Right forelimb (tissue), 1 donor: ENCODE measurements at places on chromosomes 5 and 9.
A peak's percentile ranks its signal among the peaks of the same experiment; 100 is the strongest.

GRCh38 chr9:94153905-94154304 lies 69.6 kb downstream of the PTPDC1 start:
- no peak for DNase-seq

DNA sequence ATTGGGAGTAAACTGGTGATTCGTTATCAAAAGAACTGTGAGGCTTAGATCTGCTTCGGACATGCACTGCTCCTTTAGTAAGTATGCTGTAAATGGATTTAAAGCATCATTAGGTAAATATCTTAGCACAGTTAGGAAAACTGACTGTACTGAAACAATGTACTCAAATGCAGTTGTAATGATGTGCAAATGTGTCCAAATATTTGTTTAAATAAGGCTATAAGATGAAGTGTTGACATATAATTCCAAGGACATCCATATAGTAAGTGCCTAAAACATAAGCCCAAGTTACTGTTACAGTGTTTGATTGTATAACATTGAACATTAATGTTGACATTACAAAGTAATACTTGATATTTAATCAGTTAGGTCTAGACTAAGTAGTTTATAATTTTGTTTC lies 512.5 kb upstream of the CDH18 start:
- DNase-seq, result no peak

DNA sequence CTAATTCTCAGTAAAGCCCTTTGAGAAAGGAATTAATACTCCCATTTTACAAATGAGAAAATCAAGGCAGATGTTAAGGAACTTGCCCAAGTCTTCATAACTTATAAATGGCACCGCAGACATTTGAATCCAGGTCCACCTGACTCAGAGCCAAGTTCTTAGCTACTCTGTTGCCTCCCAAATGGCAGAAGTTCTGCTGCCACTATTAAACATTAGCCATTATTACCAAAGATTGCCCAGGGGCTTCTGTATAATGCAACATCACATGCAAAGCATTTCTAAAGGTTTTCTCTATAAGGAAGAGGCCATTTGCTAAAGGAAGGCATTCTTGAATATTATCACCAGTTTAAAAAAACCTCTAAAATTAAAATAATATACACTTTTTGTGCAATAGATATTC lies 28.3 kb downstream of the TPD52L3 start:
- DNase-seq, result no peak

DNA sequence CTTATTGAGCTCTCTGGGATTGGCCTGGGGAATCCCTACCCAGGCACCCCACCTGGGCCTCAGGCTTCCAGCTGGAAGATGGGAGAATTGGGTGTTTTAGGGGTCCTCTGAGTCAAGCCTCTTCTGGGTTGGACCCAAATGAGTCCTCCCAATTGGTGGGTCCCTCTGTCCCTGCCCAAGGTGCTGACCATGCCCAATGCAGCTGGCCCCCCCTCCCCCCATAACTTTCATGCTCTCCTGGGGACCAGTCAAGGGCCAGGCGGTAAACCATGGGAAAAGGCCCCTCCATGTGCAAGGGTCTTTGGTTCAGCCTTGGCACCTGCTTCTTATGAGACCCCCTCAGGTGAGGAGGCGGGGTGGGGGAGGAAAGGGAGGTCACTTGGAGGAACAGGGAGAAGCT lies 3.4 kb upstream of the PSD2 start:
- no peak for DNase-seq

- DNase-seq, result no peak
Measured at GRCh38 chr9:72354704-72355103, 10.3 kb downstream of the ZFAND5 start.

GRCh38 chr5:175385691-175386362 lies 58.2 kb downstream of the DRD1 start:
- no peak for DNase-seq

- DNase-seq, result no peak
Measured at GRCh38 chr9:114860187-114860586, 54.3 kb upstream of the TNFSF15 start.

GRCh38 chr5:41906151-41906550 lies 2.0 kb downstream of the RIMOC1 start:
- DNase-seq, result no peak

DNA sequence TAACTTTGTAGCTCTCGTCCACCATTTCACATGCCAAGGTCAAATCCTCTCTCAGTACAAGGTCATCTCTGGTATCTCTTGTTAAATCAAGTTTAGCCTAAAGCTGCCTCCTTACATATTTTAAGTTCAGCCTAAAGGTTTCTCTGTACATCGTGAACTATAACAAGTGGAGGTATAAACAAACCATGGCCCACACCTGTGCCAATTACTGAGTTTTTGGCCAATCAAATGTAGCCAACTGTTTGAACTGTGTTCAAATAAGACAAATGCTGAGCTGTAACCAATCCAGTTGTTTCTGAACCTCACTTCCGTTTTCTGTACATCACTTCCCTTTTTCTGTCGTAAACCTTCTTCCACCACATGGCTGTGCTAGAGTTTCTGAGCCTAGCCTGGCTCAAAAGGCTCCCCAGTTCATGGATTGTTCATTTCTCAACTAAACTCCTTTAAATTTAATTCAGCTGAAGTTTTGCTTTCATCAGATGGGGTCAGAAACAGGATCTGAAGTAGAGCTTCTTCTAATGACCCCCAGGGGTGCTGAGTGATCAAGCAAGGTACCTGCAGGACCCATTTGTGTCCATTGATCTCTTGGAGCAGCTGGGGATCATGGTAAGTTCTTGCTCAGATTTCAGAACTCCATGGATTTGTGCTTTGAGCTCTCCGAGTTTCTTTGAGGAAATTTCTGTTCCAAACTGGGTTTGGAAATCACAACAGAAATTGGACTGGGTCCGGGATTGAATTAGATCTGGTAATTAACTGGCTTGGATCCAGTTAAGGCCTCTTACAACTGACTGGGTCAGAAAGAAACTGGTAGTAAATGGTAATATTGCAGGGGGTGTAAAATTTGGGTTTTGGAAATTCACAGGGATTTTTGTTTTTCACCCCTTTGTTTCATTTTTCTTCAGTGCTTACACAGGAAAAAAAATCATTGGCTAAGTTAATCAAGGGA lies 11.0 kb upstream of the NANS start:
- no peak for DNase-seq

GRCh38 chr5:472656-473550 lies 29.9 kb downstream of the EXOC3 start:
- peak; percentile 93 for DNase-seq

DNA sequence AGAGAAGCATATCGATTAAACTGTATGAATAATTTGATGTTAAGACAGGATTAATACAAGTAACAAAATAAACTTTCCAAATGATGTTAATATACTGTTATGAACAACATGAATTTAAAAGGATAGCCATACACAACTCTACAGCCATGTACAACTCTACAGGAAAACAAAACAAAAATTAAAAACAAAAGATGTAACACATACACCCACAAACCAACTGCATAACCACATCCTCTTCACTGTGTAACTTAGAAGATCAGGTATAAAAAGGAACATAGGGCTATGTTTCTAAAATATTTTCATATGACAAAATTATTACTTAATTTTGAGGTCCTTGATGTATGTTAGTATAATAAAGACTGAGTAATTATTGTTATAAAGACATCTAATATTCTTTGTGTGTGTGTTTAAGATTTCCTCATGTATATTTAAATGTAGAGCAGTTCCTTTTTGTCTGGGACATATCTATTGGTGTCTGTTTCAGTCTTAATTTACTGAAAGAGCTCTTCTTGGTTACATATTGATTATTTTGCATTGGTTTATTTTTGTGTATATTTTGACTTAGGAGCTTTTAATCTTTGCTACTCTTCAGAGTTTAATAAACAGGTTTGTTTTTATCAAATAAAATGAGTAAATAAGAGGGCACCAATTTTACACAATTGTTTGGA lies 966.8 kb upstream of the CTNND2 start:
- no peak for DNase-seq

GRCh38 chr9:136059321-136059791 lies 35.7 kb downstream of the NACC2 start:
- DNase-seq, result no peak

- no peak for DNase-seq
Measured at GRCh38 chr5:83434946-83435345, 36.6 kb upstream of the VCAN start.

DNA sequence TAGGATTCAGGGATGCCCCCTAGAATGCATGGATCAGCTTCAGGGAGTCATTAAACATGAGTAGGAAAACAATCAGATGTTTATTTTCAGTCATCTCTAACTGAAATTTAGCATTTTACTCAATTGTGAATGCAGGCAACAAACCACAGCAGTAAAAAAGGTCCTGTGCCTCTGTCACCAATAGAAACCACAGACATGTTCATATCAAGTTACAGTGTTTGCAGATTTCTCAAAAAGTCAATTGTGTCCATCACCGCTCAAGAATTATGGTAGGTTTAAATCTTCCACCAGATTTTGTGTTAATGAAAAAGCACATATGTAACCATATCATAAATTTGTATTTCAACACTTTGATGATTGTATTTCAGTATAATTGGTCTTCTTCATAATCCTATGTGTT lies 68.4 kb upstream of the SLC1A1 start:
- no peak for DNase-seq

DNA sequence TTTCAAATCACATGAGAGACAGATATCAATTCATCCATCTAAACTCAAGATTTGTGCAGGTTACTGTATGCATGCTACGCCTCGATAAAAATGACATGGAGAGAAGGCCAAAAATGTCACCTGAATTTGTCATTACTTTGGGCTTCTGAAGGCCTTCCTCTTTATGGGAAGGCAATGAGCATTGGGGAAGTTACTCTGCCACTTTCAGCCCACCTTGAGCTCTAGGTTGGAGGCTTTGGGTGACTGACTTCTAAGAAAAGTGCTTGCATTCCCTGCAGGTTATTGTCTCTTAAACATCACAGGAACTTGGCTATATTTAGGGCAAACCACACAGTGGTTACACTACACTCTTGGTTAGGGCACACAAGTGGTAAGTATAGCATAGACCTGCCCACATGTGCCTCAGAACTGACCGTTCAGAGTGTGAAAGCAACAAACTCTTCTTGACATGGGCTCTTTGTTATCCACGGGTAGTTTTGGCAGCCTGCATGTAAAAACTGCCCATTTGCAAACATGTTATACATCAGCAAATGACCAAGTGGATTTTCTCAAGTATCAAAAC lies 169.5 kb downstream of the ZNF608 start:
- no peak for DNase-seq

DNA sequence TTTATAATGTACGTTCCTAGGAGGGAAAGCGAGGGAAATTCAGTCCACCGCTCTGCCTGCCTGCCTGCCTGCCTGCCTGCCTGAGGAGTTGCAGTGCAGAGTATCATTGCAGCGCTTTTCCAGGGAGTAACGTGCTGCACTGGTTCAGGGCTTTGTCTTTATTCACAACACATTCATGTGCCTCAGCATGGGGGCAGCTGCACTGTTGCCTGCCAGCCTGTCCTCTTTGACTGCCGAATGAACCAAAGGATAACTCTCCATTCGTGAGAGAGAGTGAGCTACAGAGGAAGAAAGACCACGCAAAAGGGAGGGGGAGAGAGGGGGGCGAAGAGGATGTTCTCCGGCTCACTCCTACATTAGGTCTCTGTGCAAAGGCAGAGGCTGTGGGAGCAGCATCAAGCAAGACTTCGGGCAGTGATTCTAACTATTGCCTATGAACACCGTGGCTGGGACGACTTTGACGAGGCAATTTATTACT lies 791.2 kb downstream of the MAT2B start:
- peak; percentile 55 for DNase-seq

DNA sequence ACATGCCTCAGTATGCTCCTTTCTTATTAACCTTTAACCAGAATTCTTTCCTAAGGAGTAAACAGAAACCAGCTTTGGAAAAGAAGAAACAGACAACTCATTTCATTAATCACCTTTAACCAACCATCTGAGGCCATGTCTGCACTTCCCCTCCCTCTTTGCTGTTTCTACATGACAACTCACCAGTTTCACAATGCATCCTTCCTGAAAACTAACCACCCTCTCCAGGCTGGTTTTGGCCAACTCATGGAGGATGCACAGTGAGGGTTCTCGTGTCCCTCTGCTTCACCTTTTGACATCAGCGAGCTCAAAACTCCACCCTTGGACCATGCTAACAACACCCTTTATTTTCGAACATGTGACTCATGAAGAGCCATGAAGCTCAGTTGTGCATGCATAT lies 244.1 kb downstream of the ELAVL2 start:
- DNase-seq, result no peak

DNA sequence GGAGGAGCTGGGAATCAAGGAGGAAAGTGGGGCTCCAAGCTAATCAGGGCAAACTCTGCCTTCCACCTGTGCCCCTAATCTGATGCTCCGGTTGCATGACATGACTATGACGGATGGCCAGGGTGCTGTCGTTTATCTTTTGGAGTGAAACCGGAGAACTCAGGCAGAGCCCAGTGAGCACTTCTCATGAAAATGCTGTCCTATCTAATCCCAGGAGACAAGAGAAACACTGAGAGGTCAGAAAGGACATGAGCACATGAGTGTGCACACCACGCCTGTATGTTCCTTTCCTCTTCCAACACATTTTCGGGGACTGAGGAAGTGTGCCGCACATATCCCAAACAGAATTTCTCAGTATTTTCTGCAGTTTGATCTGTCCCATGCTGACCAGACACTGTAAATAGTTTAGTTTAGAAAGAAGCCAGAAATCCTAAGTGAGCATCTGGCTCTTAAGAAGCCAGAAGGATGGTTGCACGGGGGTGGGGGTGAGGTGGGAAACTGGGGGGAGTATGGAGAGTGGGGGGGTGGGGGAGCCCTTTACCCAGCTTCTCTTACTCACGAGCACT lies 217.1 kb downstream of the TSSK1B start:
- no peak for DNase-seq

- no peak for DNase-seq
Measured at GRCh38 chr5:133510634-133511262, 101.6 kb downstream of the FSTL4 start.

- DNase-seq, result no peak
Measured at GRCh38 chr9:16624744-16625117, 245.7 kb downstream of the BNC2 start.

- no peak for DNase-seq
Measured at GRCh38 chr9:13993632-13994185, 320.2 kb downstream of the NFIB start.

DNA sequence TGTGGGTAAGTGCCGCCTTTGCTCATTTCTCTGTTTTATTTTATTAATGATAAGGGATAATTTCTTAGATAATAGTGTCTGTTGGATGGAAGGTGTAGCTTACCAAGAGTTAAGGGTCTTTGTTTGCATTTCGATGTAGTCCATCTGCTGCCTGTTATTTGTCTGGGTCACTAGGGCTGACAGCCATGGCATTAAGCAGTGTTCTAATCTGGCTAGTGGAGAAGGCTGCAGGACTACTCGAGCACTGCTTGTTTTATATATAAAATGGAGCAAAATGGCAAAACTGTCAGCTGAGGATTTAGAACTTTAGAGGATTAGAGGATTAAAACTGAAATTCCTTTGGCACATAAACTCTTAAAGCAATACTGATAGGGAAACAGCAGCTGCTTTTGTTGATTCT lies 67.5 kb downstream of the C7 start:
- no peak for DNase-seq

- no peak for DNase-seq
Measured at GRCh38 chr5:9930156-9930555, 300.0 kb upstream of the TAS2R1 start.

DNA sequence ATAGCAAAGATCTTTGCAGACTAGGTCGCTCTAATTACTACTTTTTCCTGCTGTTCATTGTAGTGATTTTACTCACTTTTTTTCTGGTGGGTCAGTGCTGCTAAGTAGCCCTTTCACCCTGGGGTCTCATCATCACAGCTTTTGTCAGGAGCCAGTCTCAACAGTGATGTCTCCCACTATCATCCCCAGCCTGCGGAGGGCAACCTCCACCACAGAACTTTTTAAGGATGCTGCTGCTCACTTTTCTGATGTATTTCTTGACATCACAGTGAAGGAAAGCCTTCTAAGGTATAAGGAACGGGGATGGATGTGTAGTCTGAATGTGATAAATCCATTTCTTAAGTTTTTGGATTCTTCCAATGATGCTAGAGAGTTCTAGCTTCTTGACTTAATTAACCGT lies 242.5 kb upstream of the RIOK2 start:
- no peak for DNase-seq
